ENCODE measurements at places on chromosomes 4 and X.

GRCh38 chr4:72319601-72320021 is 249.4 kb downstream of the ADAMTS3 start:
- no peak for DNase-seq

DNA sequence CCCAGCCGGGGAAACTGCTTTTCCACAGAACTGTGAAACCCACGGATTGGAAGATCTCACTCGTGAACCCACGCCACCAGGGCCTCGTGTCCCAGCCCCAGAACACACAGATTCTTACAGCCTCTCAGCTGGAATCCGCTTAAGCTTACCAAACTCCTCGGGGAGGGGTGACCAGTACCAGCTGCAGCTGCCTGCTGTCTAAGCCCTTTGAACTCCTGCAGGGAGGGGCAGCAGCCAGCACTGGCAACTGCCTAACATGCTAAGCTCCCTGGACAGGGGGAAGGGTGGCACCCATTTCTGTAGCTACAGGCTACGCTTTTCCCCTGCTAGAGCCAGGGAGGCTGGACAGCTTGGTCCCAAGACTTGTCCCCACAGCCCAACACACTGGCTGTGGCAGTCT is 38.4 kb downstream of the TBL1X start:
- no peak for DNase-seq

DNA sequence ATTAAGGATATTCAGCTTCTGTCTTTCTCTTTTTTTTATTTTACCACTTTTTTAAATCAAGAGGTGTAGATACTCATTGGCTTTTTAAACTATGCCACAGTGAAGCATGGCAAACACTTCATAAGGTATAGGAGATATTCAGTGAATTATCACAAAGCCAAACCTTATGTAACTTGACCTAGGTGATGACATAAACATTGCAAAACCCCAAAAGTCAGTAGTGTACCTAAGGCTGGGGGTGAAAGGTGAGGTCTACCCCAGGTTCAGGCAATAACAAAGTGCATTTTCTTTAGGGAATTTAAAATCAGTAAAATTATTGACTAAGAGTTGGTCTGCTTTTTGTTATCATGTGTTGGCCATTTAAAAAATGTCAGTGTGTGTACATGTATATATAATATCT is 39.1 kb downstream of the CDKL5 start:
- DNase-seq = no peak

DNA sequence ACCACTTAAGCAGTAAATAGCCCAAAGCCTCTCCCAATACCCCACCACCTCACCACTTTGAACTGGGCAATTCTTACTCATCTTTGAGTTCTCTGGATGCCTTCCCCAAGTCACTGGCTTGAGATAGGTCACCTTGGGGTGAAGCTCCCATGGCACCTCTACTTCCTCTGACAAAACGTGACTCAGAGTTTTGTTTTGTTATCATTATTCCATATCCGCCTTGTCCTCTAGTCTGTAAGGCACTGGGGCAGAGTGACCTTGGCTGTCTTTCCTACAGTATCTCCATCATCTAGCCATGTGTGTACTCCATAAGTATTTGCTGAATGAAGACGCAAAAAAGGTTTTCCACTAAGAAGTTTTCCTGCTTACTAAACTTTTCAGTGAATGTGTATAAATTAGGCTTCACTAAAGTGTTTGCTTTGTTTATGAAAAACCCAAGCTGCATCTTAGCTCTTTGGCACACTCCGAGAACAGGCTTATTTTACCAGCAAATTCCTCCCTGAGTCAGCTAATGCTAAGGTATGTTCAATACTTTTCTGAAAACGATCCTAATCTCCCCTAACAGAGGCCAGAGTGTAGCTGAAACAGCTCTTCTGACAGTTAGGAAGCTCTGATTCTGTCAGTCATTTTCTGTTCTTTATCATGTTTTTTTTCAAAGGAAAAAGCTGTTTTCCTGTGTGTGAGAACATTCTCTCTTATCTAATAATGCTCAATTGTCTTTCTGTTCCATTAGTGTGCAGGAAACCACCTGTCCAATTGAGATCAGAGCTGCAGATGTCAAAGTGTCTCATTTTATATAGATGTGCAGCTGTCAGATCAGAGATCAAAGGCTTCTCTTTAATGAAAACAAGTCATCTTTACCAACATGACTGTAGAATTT is 30.2 kb upstream of the TSPAN5 start:
- DNase-seq = no peak

DNA sequence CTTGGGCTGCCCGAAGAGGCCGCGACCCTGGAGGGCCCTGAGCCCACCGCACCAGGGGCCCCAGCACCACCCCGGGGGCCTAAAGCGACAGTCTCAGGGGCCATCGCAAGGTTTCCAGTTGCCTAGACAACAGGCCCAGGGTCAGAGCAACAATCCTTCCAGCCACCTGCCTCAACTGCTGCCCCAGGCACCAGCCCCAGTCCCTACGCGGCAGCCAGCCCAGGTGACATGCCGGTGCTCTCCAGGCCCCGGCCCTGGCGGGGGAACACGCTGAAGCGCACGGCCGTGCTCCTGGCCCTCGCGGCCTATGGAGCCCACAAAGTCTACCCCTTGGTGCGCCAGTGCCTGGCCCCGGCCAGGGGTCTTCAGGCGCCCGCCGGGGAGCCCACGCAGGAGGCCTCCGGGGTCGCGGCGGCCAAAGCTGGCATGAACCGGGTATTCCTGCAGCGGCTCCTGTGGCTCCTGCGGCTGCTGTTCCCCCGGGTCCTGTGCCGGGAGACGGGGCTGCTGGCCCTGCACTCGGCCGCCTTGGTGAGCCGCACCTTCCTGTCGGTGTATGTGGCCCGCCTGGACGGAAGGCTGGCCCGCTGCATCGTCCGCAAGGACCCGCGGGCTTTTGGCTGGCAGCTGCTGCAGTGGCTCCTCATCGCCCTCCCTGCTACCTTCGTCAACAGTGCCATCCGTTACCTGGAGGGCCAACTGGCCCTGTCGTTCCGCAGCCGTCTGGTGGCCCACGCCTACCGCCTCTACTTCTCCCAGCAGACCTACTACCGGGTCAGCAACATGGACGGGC is 579 bp downstream of the ABCD1 start:
- DNase-seq = no peak

DNA sequence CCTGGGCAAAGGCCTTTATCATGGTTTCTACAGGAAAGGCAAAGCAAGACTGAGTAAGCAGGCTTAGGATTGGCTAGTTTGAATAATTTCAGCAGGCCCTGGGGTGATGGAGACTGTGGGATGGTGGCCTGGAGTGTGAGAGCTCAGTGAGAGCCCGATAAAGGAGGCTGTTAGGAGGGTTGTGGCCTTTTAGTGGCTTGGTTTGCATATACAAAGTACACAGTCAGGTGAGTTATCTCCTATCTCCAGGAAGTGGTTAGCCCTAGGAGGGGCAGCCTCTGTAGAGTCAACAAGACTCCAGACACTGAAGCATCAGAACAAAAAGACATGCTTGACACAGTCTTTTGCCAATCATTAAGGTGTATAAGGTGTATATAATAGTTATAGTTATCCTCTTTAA is 157.2 kb downstream of the CFAP299 start:
- peak; percentile 3 for DNase-seq

- DNase-seq = no peak
Observed at GRCh38 chr4:40003986-40004385, 26.3 kb upstream of the PDS5A start.

DNA sequence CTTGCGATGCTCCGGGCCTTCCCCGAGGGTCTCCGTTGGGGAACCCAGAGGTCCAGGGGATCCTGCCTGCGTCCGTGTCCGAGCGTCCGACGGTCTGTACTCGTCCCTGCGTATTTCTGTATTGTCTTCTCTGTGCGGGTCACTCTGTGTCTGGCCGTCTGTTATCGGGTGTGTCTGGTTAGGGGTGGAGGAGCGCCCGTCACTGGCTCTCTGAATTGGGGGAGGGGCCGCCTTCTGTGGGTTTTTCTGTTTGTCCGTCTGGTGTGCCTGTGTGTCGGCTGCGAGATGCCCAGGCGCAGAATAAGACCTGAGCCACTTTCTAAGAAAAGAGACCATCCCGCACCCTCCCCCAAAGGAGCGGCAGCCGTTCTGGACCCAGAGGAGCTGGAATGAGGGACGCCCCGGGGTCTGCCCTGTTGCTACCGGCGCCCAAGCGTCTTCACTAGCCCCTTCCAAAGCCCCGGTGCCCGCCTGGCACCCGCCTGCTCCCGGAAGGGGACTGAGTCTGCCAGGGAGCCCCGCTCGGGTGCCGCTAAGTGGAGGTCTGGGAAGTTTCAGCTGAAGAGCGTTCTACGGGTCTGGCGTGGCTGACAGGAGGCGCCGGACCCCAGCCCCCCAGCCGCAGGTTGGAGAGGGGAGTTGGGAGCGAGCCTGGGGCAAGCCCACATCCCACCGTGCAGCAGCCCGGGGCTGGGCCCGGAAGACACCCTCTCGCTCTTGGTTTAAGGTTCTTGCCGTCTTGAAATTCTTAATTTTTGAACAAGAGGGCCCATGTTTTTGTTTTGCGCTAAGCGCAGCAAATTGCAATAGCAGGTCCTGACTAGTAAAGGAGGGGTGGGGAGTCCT is 1.0 kb upstream of the OTOP1 start:
- DNase-seq = no peak

DNA sequence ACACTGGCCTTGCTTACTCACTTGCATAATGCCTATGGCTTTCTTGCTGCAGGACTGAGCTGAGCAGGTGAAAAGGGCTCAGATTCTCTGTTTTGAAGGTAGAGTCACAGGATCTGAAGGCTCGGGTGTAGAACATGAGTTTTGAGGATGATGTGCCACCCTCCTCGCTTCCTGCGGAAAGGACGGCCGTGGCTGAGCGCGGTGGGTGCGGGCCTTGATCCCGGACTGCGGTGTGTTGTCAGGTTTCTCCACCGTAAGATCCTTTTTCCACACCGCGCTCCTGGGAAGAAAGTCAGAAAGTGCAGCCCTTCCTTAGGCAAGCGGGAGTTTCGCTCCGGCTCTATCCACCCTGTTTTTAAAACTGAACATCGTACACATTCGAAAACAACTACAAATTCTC is 36.2 kb downstream of the ZFP42 start:
- no peak for DNase-seq

- DNase-seq = no peak
Observed at GRCh38 chrX:15672881-15673280, 8.3 kb upstream of the CLTRN start.

DNA sequence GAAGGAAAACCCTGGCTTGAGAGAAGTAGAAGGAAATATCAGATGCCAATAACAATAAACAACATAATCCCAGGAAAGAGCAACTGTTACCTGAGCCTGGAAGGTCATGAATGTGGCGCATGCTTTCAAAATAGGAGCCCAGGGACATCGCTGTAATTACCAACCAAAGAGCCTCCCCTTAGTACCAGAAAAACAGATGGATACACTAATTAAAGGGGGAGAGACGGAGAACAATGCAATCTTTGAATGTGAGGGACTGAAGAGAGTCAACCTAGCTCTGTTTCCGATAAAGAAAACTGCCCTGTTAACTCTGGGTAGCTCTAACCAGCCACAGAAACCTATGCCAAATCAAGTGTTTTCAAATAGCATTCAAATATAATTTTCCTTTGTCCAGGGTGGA is 161.4 kb downstream of the ENOX2 start:
- no peak for DNase-seq
